ENCODE measurements at places on chromosomes 5 and 9. TPM values are rescaled to one million over a fixed set of nuclear protein-coding genes. Genes with fewer than 3 reads are reported as not detected.

The SLC30A5 gene
- 42.7 TPM for total RNA-seq

The CDK7 gene
- 18.3 TPM for total RNA-seq

The CCDC180 gene
- total RNA-seq: 7.4 TPM

The BARHL1 gene
- not detected for total RNA-seq

The IL12B gene
- not detected for total RNA-seq

The TRIP13 gene
- total RNA-seq: 5.7 TPM

The LCN10 gene
- total RNA-seq: 12.3 TPM

The SPATA31E1 gene
- not detected for total RNA-seq

The ZFP2 gene
- total RNA-seq: 2.9 TPM

The LPCAT1 gene
- total RNA-seq: 23.6 TPM

The GPR150 gene
- total RNA-seq: 0.09 TPM

The TNFSF15 gene
- 0.35 TPM for total RNA-seq

The ORM2 gene
- not detected for total RNA-seq

The SPATA31D4 gene
- not detected for total RNA-seq

The GLRA1 gene
- total RNA-seq: not detected

The SPINK7 gene
- not detected for total RNA-seq

The MZB1 gene
- total RNA-seq: 0.62 TPM

The DNAI1 gene
- total RNA-seq: 0.13 TPM

The UBE2D2 gene
- total RNA-seq: 93.2 TPM

The MYOZ3 gene
- 7.7 TPM for total RNA-seq

The SPOCK1 gene
- 2.4 TPM for total RNA-seq

The GAPT gene
- 0.44 TPM for total RNA-seq
